ENCODE measurements at places on chromosomes 7 and 10.

DNA sequence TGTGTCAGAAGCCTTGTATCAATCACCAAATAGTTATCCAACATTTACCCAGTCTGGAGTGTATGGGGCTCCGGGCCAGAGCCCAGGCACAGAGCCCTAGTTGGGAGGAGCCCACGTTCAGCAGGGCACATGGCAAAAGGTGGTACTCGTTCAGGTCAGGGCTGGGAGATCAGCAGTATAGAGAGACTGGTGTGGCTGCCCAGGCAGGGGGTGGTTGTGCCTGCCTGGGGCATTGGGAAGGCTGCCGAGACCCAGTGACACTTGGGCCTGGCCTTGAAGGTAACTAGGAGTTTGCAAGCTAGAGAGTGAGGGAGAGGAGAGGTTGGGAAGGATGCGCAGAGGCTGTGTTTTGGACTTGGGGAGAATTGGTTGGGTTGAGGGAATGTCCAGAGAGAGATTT lies 48.9 kb upstream of the IGFBP3 start:
- DNase-seq, result no peak

DNA sequence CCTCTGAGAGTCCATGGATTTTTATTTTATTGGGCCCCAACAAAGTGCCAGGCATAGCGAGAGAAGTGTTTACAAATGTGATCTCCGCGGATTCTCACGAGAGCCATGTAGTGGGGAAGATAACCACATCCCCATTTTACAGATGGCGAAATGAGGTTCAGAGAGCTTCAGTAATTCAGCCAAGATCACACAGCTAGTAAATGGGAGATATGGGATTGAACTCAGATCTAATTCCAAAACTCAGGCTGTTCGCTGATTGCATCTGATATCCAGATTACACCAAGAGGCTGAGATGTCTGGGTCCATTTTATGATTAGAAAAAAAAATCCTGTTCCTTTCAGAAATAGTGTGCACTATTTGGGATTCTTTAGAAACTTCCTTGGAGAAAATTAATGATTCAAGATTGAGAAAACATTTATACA lies 1.3 kb downstream of the FAS start:
- DNase-seq, result no peak

GRCh38 chr7:128194533-128195282 lies 46.4 kb upstream of the LEP start:
- DNase-seq, result no peak

- DNase-seq, result no peak
These were observed 4.1 kb downstream of the NHLRC2 start for GRCh38 chr10:113858541-113858940.

GRCh38 chr10:84375011-84375410 lies 46.6 kb downstream of the CCSER2 start:
- DNase-seq, result peak; percentile 63

- no peak for DNase-seq
These were observed 1.1 kb downstream of the FAM133B start for GRCh38 chr7:92589056-92589455.

DNA sequence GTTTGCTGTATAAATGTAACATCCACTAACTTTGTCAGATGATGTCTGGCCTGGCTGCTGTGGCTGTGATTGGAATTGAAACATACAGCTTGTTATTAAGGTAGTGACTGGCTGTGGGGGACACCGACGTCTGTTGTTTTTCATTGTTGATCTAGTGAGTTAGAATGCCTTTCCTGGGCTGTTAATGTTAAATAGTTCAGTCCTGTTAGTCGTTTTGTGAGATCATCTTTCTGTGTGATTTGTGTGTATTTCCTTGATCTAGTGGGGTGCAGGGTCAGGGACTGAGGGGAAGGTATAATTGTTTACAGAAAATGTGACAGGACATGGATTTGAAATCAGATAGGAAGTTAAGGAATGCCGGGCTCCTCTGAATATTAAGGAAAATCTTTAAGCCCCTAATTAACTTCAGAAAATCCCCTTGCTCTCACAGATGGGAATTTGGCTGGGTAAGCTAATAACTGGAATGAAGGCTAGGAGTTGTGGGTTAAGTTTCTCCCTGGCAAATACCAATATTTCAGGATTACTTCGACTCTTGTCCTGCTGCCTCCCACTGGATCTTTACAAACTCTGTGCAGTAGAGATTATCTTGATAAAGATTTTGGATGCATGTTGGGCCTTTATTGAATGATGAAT lies 163.1 kb downstream of the AUTS2 start:
- no peak for DNase-seq

- DNase-seq, result no peak
These were observed 28.0 kb downstream of the VIM start for GRCh38 chr10:17256051-17256450.

GRCh38 chr10:91406322-91406721 lies 3.8 kb upstream of the HECTD2 start:
- no peak for DNase-seq

- no peak for DNase-seq
These were observed 65.4 kb downstream of the MYO3A start for GRCh38 chr10:25999295-25999981.

- no peak for DNase-seq
These were observed 81.4 kb upstream of the LAMB4 start for GRCh38 chr7:108211382-108212201.

DNA sequence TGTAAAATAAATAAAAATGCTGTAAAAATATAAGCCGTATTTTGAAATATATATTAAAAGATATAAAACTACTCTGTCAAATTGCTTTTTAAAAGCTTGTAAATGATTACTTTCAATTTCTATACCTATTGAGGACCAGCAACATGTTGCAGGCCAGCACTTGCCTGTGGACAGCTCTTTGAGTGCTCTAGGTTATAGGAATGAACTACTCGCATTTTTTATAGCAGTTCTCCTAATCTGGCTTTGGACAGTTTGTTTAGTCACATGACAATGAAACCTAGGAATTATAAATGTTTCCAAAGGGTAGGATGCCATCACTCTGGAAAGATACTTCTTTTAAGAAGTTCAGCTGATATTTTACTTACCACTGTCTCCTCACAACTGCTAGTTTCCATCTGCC lies 117.7 kb upstream of the PTPRZ1 start:
- no peak for DNase-seq

GRCh38 chr7:50826371-50827172 lies 43.9 kb upstream of the GRB10 start:
- no peak for DNase-seq

- DNase-seq, result no peak
These were observed 91.2 kb upstream of the MYL10 start for GRCh38 chr7:101720324-101720723.

GRCh38 chr10:46318799-46319198 lies 32.0 kb downstream of the ANTXRL start:
- DNase-seq, result no peak

GRCh38 chr10:80630324-80630723 lies 92.6 kb downstream of the SH2D4B start:
- DNase-seq, result no peak

DNA sequence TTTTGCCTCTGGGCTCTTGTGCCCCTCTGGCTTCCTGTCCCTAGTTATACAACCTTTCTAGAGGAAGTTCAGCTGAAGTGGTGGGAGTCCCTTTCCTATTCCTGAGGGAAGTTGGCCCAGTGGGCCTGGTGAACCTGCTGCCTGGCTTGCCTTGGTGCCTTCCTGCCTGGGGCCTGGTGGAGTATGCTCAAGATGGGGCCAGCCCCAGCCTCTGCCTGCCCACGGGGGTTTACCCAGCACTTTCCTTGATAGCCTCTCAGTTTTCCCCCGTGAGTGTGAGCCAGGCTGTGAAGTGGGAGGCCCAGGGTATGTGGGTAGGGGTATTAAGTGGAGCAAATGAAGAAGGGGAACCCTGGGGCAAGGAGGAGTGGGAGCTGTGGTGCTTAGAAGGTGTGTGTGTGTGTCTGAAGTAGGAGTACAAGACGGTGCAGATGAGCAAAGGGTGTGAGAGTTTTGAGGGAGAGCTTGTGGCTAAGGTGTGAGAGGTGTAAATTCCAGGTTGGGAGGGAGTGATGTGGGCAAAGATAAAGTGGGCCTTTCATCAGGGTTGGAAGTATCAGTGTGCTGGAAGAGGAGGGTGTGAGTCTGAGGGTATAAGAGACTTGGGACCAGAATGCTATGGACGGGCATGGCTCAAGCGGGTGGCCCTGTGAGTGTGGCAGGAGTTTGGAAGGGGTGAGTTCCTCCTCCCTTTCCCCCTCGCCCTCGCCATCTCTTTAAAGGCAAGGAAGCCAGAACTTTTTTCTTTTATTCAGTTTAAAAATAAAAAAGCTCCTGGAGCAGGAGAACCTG lies 10.9 kb upstream of the PAX2 start:
- DNase-seq, result no peak

GRCh38 chr10:20948686-20949327 lies 51.7 kb upstream of the NEBL start:
- DNase-seq, result no peak
